Activated CD4-positive, alpha-beta T cell treated with anti-CD3 and anti-CD28 coated beads, Interleukin-2, amount 50 U/mL, for 24 hours (primary cell): ENCODE measurements at places on chromosomes 6 and 20.
A peak's percentile ranks its signal among the peaks of the same experiment; 100 is the strongest.

DNA sequence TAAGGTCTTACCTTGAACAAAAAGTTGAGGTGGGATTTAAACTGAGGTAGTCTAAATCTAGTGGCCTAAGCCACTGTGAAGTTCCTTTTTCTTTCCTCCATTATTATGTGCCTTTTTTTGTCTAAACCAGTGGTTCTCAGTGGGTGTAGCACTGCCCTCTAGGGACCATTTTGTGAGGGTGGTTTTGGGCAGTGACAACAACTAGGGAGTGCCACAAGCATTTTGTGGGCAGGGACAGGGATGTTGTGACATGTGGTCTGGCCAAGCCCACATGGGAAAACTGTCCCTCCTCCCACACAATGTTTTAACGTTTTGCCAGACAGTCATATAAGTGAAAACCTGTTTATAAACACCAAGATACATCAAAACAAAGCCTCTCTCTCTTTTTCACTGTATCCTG is 899.4 kb upstream of the FLRT3 start:
- no peak for DNase-seq

DNA sequence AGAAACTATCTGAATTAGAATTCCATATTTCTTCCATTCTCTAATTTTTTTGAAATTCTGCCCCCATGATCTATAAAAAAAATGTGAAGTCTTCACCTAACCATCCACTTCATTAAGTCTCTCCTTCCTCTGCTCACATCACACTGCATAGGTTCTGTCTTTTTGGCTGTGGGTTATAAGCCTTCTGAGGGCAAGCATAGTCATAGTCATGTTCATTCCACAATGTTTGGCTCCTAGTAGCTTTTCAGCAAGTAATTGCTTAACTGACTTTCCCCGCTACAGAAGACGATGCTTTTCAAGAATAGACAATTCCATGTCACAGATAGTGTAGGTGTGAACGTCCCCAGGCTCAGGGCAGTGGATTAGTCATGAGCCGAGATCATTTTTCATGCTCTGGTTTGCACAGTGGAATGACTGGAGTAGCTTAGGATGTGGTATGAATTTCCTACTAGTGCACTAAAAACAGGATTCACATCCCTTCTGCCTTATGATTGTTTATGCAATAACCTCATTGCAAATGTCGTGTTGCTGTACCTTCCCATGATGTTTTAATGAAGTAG is 29.1 kb downstream of the WRNIP1 start:
- no peak for DNase-seq

GRCh38 chr6:49082611-49083010 is 380.4 kb downstream of the MMUT start:
- no peak for DNase-seq

DNA sequence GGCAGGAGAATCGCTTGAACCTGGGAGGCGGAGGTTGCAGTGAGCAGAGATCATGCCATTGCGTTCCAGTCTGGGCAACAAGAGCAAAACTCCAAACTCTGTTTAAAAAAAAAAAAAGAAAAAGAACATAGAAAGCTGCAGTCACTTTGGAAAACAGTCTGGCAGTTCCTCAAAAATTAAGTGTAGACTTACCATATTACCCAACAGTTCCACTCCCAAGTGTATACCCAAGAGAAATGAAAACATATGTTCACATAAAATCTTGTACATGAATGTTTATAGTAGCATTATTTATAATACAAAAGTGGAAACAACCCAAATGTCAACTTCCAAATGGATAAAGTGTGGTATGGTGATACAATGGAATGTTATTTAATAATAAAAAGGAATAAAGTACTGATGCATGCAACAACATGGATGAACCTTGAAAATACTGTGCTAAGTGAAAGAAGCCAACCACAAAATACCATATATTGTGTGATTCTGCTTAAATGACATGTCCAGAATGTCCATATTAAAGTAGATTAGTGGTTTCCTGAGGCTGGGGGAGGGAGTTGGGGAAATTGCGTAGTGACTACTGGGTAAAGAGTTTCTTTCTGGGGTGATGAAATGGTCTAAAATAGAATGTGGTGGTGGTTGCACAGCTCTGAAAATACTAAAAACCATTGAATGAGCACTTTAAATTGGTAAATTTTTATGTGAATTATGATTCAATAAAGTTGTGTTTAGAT is 62.9 kb downstream of the SUN5 start:
- no peak for DNase-seq

DNA sequence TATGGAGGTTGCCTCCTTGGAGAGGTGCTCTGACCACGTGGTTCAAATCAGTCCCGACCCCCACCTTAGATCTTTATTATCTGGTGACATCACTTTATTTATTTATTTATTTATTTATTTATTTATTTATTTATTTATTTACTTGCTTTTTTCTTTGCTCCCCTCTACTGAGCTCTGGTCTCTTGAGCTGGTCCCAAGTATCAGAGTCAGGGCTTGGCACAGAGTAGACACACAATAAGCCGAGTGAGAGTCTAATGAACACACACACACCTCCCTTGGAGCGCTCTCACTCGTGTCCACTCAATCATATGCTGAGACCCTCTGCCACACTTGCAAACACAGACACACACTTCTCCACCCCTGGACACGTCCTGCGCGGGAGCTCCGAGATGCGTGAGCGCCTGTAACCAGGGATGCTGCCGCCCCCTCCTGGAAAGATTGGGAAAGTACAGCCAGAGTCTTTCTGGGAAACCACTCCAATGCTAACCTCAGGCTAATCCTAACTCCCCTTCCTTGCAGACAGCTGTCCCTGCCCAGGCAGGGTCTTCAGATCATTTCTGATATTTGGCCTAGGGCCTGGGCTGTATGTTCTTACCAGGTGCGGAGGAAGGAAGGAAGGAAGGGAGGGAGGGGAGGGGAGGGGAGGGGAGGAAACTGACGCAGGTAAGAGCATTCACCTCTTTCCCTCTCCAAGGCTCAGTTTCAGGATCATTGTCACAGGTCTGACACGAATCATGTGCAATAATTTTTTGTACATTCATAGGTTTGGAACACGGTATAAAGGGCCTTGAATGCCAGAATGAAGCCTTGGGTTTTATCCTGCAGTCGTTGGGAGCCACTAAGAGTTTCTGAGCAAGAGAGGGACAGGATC is 70.9 kb downstream of the STK35 start:
- peak; percentile 46 for DNase-seq

- no peak for DNase-seq
Observed at GRCh38 chr6:148457843-148458159, 115.2 kb downstream of the SASH1 start.

DNA sequence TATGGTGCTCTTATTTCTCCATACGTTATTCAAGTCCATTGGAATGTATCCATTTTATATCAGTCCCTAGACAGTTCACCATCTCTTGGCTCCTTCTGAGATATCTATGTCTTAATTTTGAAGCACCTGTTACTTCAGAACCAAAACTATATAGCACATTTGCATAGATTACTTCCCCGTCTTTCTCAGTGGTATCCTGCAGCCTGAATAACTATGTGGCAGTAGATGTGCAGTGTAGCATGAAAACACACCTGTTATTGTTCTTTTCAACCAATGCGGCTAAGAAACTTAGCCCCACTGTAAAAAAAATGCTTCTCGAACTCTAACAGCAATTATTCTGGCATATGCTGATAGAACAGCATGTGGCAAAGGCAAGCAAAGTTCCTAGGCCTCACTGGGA is 1184.4 kb upstream of the ADGRB3 start:
- DNase-seq: no peak

DNA sequence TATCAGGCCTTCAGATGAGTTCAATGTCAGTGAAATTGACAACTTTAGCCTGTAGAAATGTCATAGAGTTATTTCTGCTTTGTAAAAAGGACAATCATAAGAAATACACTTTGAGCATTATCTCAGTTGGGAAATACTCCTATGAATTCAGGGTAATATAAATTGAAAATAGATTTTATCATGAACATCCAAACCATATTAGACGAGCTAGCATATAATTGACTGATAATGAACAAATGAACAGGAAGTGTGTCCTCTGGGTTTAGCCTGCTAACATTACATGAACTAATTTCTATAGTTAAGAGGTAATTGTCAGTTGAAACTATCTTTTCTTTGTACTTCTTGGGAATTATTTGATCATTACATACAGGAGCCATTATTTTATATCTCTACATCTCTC is 469.0 kb upstream of the RNF217 start:
- no peak for DNase-seq

- no peak for DNase-seq
Observed at GRCh38 chr6:3137057-3137777, 18.7 kb downstream of the BPHL start.

- DNase-seq: peak; percentile 9
Observed at GRCh38 chr6:27188061-27188884, 59.2 kb upstream of the PRSS16 start.

DNA sequence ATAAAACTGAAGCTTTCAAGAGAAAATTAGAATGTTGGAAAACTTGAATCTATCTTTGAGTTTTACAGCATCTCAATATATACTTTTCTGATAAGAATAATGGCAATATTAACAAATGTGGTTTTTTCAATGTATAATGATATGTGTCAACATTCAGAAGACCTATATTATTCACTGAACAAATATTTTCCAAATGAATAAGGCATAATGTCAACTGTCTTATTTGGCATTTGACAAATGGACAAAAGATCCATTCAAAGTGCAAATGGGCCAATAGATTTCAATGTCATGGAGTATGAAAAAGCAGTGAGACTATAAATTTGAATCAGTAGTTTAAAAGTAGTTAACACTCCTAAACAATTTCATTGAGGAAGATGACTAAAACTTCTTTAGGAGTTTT is 20.9 kb downstream of the LMBRD1 start:
- no peak for DNase-seq

GRCh38 chr6:142802124-142802523 is 142.9 kb downstream of the HIVEP2 start:
- peak; percentile 62 for DNase-seq

DNA sequence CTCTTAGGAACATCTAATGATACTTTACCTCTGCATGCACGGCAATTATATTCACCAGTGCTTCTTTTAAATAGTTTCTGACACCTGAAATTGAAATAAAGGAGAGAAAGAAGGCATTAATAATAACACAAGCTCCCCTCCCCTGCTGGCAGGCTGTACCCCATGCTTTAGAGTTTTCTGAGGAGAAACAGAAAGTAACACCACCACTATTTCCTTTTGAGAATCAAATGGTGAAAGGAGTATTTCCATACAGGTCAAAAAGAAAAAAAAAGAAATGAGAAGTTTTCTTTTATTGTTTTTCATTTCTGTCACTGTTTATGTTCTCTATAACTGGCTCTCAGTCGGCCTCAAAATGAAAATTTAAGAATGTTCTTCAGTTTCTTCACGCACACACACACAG is 108.1 kb downstream of the IRF4 start:
- DNase-seq: no peak

DNA sequence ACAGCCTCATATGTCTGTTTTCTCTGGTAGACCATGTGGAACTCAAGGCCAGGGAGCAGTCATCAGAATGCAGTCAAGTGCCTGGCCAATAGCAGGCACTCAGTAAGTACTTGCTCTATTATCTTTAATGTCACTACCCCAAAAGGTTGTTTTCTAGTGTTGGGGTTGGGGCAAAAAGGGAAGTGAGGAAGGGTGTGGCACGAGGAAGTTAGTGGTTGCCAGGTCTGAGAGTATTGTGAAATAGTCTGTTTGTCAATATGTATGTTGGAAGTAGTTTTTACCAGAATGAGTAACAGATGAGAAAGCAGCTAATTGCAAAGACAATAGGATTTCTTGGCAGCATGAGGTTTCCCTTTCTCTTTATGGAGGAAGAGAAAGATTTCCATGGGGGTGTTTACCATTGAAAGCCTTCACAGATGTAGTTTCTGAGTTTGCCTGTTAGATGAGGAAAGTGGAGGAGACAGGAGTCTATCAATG is 59.5 kb upstream of the ARMH2 start:
- no peak for DNase-seq

- DNase-seq: no peak
Observed at GRCh38 chr6:80366051-80366450, 259.6 kb downstream of the BCKDHB start.

- no peak for DNase-seq
Observed at GRCh38 chr6:154218301-154218700, 138.3 kb downstream of the IPCEF1 start.

- no peak for DNase-seq
Observed at GRCh38 chr6:158803733-158804143, 15.4 kb downstream of the EZR start.

- no peak for DNase-seq
Observed at GRCh38 chr6:96975852-96976251, 51.3 kb downstream of the KLHL32 start.

DNA sequence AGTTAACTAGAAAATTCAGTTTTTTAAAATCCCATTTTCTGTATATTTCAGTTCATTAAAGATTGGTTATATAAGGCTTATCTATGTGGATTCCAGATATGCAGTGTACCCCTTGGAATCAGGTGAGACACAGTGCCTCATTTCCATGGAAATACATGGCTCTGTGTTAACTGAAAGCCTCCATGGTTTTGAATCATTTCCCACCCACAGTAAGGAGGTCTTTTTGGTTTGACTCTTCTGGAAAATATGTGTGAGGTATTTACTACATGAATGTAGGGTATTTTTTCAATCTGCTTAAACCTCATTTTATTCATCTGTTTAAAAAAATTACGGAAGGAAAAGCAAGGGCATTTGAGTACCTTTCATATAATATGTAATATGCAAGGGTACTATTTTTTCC is 25.5 kb downstream of the RNF144B start:
- no peak for DNase-seq

DNA sequence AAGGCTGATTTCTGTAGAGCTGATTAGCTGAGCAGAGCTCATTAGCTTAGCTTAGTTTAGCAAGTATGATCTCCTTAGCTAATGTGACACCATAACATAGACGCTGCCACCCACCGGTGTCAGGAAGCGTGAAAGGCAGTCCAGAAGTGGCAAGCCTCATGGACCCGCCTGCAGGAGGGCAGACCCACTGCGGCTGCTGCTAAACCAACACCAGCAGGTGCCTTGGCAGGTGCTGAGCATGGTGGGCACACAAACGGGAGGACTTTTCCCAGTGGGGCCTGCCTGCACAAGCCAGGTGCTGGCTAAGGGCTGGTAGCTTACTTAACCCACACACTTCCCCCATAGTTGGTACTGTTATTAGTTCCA is 22.7 kb downstream of the ZDHHC14 start:
- no peak for DNase-seq

GRCh38 chr6:36914227-36914794 is 28.6 kb downstream of the C6orf89 start:
- DNase-seq: no peak

DNA sequence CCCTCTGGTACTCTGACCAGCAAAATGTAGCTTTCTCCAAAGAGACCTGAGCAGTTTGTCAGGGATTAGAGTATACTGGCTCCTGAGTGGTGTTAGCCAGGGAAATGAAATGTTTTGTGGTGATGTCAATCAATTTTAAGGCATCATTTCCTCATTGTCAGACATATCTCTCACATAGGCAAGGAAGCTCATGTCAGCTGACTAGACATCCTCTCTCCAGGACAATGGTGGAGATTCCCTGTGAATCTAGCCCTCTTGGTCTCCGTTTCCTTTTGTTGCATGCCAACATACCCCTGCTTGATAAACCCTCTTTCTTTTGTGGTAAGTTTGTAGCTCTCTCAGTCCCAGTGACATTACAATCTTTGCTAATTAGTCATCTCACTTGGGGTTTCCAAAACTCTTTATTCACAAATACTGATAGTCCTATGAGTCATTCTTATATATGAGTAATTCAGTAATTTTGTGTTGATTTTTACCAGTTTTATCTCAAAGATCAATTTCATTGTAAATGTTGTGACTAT is 135.6 kb upstream of the PTPRK start:
- DNase-seq: peak; percentile 30
